ENCODE measurements at places on chromosomes 11 and 22.

DNA sequence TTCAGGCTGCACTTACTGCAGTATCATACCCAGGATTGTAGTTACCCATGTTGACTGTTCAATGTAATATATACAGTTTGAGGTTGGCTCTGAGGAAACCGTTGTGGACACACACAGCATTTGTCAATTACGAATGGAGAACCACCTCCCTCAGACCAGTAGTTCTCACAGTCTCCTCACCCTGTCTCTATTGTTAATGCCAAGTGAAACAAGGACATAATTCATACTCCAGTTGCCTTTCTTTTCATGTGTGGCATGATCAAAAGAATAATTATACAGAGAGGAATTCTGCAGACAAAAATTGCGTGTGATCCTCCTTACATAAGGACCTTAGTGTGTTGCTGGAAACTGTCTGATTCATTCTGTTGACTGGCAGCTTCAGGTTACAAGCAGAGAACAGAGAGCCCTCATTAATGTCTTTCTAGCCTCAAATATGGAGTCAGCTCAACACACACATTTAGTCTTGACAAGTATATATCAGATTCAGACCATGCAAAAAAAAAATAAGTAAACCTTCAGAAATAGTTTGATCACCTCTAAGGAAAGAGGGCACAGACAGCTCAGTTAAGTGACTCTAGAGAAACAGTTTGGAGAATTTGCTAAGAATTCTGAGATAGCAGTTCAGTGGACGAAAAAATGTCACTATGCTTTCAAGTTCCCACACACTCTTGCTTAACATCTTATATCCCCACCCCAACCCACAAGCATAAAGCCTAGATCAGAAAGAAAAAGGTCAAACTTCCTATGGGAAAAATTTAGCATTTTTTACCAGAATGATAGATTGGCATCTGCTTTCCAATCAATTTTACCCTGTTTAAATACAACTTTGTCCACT is 96.1 kb downstream of the MAML2 start:
- peak; percentile 36 for DNase-seq

GRCh38 chr22:37287550-37287951 is 5.2 kb downstream of the CYTH4 start:
- DNase-seq: no peak

DNA sequence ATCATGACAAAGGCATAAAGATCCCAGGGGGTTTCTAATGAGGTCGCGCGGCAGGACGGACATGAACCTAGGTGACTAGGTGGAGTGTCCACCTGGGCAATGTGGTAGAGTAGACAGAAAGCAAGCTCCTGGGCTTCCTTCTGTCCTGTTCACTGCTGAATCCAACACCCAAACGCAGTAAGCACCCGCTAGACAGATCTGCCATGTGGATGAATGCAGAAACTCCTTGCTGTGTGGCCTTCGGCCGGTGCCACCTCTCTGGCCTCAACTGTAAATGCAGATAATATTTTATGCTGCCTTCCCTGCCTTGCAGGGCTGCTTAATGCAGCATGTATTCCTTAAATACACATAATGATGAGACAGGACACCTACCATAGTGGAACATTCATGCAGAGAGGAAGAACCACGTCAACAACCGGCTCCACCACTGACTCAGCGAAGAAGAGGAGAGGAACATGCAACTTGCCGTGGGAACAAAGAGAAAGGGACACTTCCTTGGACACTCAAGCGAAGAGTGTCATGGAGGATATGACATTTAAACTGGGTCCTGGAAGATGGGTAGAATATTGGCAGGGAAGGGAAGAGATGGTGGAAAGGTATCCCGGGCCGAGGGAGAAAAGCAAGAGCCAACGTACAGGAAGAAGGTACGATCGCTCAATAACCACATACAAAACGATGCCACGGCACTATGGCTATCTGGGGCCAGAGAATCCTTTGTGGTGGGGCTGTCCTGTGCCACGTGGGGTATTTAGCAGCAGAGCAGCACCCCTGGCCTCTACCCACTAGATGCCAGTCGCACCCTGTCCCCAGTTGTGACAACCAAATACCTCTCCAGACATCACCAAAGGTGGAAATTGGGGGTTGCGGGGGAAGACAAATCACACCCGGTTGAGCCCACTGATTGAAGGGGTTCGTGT is 30.8 kb downstream of the MYH9 start:
- DNase-seq: no peak

DNA sequence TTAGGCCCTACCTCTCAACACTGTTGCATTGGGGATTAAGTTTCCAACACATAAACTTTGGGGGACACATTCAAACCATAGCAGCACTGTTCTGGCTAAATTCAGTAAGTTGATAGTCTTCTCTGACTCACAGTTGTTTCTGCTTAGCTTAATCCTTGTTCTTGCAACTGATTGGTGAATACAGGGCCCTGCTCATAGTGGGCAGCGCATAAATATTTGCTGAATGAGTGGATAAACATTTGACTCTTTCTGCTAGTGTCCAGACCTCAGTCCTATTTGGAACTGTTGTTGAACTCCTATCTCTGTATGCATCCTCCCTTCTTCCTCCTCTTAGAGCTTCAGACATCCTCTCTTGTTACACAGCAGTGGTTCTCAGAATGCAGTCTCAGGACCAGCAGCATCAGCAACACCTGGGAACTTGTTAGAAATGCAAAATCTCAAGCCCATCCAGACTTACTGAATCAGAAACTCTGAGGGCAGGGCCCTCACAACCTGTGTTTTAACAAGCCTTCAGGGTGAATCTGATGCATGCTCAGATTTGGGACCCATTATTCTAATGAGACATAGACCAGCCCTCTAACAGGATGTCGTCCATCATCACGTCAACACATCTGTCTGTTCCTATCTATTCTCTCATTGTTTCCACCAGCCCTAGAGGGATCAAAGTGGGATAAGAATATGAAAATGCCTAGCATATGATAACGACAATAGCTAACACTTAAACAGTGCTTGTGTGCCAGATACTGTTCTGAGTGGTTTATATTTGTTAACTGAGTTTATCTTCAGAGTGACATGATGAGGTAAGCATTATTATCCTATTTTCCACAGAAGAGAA is 22.3 kb downstream of the SPON1 start:
- no peak for DNase-seq

- DNase-seq: no peak
Observed at GRCh38 chr11:74877132-74877531, 71.8 kb downstream of the XRRA1 start.

DNA sequence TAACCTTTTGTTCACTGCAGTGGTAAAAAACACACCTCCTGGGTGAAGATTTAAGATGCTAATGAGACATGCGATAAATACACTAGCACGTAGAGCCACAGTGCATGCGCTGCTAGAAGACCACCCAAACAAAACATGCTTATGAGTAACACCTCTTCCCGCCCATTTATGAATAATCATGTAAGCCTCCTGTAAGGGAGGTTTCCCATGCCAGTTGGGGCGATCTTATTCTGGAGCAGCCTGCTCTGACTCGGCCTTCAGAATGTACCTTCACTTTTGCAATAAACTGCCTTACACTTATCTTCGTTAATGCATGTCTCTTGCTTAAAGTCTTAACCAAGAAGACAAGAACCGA is 18.1 kb upstream of the SCARF2 start:
- DNase-seq: no peak

GRCh38 chr11:10414659-10415058 is 40.4 kb upstream of the AMPD3 start:
- DNase-seq: no peak

DNA sequence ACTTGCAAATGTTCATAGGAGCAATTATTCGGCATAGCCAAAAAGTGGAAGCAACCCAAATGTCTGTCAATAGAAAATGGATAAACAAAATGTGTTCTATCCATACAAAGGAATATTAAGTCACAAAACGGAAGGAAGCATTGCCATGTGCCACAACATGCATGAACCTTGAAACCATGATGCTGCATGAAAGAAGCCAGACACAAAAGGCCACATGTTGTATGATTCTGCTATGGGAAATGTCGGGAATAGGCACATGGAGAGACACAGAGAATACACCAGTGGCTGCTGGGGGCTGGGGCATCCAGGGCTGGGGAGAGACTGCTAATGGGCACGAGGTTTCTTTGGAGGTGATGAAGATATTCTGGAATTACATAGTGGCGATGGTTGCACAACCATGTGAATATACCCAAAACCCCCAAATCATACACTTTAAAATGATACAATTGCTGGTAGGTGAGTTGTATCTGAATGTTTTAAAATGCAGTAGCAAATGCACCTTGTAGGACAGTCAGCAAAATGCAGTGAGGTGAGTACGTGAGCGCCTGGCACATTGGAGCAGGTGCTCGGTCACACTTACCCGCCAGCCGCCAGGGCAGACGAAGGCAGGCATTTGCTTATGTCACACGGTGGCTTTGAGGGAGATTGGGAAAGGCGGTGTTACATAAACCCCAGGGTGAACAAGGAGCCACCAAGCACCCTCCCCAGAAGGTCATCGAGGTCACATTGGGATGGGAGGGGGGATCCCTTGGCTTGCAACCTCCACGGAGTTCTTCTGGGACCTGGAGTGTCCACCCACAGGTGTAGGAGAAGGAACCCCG is 6.3 kb upstream of the OSM start:
- DNase-seq: no peak

GRCh38 chr11:113683481-113684046 is 22.5 kb downstream of the TMPRSS5 start:
- DNase-seq: no peak

DNA sequence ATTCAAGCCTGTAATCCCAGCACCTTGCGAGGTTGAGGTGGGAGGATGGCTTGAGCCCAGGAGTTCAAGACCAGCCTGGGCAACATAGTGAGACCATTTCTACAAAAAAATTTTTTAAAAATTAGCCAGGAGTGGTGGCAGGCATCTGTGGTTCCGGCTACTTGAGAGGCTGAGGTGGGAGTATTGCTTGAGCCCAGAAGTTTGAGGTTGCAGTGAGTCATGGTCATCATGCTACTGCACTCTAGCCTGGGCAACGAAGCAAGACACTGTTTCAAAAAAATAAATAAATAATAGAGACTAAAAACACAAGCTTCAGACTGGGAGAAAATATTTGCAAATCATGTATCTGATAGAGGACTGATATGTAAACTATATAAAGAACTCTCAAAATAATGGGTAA is 33.2 kb downstream of the BTBD10 start:
- no peak for DNase-seq

GRCh38 chr11:68998390-68998911 is 14.6 kb downstream of the MRGPRF start:
- DNase-seq: no peak

GRCh38 chr22:40965936-40966725 is 15.0 kb downstream of the RBX1 start:
- DNase-seq: no peak

- DNase-seq: no peak
Observed at GRCh38 chr11:8760896-8761295, 78.3 kb downstream of the RPL27A start.

- no peak for DNase-seq
Observed at GRCh38 chr11:30165652-30166051, 65.2 kb upstream of the FSHB start.

DNA sequence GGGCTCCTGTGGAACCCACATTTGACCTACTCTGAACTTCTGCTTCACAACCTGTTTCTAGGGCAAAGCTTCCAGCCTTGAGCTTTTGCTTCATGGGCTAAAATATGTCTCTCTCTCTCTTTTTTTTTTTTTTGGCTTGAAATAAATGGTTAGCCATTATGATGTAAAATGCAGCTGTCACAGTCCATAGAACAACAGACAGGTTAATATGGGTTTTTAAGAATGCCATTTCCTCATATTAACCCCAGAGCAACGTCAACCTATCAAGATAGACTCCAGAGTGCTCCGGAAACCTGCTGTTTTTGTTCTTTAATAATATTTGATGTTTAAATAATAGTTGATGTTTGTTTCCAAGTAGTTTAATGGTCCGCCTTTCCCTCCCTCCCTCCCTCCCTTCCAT is 285.6 kb downstream of the TENM4 start:
- no peak for DNase-seq

DNA sequence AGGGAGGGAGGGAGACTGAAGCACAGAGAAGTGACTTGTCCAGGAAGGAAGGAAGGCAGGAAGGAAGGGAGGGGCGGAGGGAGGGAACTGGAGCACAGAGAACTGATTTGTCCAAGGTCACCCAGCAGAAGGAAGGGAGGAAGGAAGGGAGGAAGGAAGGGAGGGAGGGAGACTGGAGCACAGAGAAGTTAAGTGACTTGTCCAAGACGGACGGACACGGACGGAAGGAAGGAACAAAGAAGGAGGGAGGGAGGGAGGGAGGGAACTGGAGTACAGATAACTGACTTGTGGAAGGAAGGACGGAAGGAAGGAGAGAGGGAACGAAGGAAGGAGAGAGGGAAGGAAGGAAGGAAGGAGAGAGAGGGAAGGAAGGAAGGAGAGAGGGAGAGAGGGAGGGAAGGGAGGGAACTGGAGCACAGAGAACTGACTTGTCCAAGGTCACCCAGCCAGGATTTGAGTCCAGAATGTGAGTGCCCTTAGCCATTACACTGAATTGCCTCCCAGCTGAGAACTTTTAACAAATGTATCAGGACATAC is 1.5 kb downstream of the SLC35F2 start:
- no peak for DNase-seq

- no peak for DNase-seq
Observed at GRCh38 chr11:65026810-65027209, 429 bp upstream of the SNX15 start.

- peak; percentile 17 for DNase-seq
Observed at GRCh38 chr22:36873614-36874308, 13.0 kb downstream of the NCF4 start.

- no peak for DNase-seq
Observed at GRCh38 chr11:130194241-130195023, 34.9 kb downstream of the ST14 start.

- DNase-seq: no peak
Observed at GRCh38 chr11:2653198-2653551, 46.6 kb downstream of the KCNQ1OT1 start.

DNA sequence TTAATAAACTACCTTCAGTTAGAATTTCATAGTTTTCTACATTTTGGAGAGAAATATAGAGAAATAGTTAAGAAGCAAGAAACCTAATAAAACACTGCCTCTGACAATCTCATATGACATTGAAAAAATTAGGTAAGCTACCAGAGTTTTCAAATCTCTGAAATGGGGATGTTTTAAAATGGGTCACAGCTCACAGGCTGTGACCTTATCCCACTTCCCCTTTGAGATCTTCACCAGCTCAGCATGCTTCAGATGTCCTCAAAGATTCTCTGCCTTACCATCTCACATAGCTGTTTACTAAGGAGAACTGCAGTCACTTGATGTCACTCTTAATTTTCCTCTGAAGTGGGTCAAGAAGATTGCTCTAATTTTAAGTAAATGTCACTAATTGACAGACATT is 717.8 kb downstream of the JRKL start:
- no peak for DNase-seq

GRCh38 chr22:25172153-25172552 is 27.5 kb upstream of the CRYBB3 start:
- no peak for DNase-seq

- DNase-seq: no peak
Observed at GRCh38 chr11:67999704-68000103, 4.2 kb downstream of the UNC93B1 start.

- no peak for DNase-seq
Observed at GRCh38 chr11:71420455-71421241, 27.5 kb downstream of the DHCR7 start.

DNA sequence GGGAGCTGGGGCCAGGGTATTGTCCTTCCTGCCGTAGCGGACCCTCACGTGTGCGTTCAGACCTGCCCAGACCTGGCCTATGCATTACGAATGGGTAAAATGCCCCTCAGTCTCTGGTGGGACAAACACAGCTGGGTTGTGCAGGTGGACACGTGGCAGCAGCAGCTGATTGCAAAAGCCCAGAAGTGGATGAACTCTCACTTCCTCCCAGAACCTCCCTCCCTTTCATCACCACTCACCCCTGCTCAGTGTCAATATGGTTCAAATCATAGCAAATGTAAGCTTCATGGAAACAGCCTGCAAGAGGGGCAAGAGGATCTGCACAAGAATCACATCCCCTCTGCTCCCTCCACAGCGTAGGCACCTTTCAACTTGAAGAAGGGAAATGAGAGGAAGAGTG is 352.1 kb downstream of the OPCML start:
- DNase-seq: no peak
